ENCODE measurements at places on chromosomes 1 and 21.

- no peak for DNase-seq
Measured at GRCh38 chr21:46428987-46429710, 29.5 kb upstream of the DIP2A start.

DNA sequence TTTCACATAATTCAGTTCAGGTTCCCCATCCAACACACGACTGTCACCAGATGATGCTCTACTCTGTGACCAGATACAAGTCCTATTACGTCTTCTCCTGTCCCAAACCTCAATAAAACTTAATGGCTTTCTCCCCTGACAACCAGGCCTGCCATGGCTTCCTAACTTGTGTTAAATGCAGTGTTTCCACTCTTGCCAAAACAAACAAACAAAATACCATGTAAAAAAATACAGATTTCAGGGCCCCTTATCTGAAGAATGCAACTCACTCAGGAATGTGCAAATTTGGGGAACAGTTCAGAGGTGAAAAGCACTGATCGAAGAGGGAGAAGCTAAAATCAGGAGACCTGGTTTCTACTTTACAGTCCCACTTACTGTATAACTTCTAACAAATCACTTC lies 863 bp upstream of the NUF2 start:
- DNase-seq, result no peak

GRCh38 chr1:54944610-54945392 lies 35.6 kb upstream of the TMEM61 start:
- no peak for DNase-seq

DNA sequence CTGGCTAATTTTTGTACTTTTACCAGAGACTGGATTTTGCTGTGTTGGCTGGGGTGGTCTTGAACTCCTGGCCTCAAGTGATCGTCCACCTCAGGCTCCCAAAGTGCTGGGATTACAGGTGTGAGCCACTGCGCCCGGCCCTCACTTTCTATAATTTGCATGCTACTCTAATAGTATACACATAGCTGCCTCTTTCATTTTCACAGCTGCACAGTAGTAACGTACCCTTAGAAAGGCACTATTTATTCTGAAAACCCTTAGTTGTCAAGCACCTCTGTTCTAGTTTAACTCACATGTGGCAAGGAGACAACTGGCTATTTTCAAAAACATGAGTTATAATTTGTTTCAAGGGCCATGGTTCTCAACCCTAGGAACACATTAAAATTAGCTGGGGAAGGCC lies 17.2 kb downstream of the TPM3 start:
- no peak for DNase-seq

- DNase-seq, result no peak
Measured at GRCh38 chr1:104671684-104672353, 922.1 kb downstream of the AMY1C start.

- no peak for DNase-seq
Measured at GRCh38 chr1:14113841-14114567, 414.0 kb downstream of the PRDM2 start.

GRCh38 chr1:63122079-63122478 lies 200.3 kb upstream of the FOXD3 start:
- no peak for DNase-seq

DNA sequence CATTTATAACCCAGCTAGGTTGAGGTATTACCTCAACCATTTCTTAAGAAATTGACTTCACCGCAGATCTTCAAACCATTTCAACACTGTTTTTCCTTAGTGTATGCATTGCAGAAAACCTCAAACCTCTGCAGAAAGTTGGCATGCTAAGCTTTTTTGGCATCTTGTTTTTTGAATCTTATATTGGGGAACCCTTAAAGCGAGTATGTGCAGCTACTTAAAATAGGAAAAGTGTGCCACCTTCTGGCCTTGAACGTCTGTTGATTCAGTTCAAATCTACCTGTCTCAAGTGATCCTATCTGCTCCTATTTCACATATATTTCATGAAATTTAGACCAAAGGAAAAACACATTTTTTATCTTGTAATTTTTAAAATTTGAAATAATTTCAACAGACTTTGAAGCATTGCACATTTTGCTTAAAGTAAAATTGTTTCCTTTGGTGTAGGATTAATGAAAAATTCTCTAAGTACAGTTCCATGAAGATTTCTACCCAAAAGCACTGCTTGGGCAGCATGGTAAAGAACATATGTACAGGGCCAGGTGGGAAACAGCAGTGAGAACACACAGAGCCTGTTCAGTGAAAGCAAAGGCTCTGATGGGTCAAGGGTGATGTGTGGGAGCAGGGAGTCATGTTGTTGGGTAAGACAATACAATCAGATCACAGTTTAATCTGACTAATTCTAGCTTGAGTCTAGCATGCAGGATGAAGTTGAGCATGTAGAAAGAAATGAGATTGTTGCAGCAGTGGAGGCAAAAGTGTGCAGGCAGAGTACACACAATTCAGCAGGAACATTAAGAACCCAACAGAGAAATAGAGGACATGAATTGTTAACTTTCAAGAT lies 17.2 kb downstream of the HENMT1 start:
- DNase-seq, result no peak

DNA sequence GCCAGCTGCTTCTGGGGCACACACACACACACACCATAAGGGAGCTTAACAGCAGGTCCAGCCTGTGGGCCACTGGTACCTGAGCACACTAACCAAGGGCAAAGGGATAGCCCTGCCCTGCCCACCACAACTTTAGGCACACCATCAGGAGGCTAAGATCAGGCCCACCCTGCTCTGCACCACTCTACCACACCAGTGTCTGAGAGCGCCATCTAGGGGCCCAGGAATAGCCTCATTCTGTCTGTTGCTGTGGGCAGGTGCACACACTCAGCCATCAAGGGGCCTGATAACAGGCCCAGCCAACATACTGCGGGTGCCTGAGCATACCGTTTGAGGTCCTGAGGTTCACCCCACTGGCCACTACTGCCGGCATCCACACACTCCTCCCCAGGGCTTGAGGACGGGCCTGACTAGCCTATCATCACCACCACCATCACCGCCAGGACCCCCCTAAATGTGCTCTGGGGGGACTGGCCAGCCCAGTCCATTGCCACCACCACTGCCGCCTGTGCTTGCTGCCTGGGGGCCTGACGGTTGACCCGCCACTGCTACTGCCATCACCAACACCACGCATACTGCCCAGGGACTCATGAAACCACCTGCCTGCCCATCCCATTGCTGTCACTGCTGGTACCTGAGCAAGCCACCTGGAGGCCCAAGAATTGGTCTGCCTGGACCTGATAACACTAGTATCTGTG lies 31.3 kb downstream of the NSL1 start:
- DNase-seq, result no peak

GRCh38 chr1:220067269-220068204 lies 21.2 kb upstream of the EPRS1 start:
- DNase-seq, result no peak

- no peak for DNase-seq
Measured at GRCh38 chr1:187689129-187689528, 860.4 kb downstream of the PLA2G4A start.

DNA sequence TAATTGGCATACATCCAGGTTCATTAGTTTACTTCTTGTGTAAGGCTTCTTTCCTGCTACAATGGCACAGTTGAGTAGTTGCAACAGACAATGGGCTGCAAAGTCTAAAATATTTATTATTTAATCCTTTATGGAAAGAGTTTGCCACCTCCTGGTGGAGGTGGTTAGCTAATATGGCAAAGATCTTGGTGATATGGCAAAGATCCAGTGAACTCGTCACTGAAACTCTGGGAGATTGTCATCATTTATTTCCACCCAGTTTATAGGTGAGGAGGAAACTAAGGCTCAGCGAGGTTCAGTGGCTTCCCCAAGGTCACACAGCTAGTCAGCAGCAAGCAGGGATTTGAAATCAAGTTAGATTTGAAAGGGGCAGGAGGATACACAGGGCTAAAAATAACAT lies 16.1 kb upstream of the IFFO2 start:
- no peak for DNase-seq

DNA sequence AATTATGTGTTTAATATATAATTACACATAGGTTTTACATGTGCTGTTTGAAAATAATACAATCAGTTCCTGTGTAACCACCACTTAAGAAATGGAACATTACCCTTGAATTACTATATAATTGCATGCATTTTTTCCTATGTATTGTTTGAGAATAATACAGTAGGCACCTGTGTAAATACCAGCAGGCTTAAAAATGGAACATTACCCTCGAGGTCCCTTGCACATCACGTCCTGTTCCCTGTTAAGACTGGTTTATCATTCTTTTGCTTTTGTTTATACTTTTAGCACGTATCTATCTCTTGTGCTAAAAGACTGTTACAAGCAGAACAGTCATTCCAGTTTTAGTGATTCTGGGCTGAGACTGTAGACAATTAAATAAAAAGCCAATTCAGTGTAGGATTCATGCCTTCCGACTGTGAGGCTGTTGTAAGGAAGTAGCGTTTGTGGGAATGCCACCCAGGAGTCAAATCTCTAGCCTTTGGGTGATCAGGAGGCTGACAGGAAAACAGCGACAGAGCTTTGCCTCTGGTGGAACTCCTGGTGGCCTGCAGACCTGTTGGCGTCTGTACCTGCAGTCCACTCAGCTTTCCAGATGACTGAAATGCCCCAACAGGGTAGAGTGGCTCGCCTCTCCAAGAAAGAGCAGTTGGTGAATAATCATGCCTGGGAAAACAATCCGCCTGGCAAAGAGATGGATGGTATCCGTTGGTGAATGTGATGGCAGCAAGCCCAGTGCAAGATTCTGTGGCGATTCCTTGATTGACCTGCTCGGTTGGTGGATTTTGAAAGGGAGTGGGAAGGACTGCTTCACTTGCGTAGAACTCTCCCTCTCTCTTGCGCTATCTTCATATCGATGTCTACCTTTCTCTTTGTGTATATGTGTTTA lies 58.0 kb downstream of the DISC1 start:
- no peak for DNase-seq

DNA sequence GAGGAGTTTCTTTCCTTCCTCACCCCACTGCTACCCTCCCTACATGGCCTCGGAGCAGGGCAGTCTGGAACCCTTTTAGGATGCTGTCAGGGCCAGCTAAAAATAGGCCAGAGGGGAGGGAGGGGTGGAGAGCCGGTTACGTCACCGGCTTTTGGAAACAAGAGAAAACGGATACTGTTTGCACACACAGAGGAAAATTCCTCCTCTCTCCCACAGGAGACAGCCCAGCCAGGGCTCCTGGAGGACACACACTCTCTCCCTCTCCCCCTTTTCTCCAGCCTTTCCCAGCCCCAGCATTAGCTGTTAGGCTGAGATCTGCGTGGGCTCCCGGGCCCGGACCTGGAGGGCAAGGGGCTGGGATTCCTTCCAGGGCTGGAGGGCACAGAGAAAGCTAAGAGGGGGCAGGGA lies 20.0 kb upstream of the ALDH4A1 start:
- DNase-seq, result no peak

GRCh38 chr21:37945036-37945435 lies 28.8 kb upstream of the KCNJ6 start:
- no peak for DNase-seq

DNA sequence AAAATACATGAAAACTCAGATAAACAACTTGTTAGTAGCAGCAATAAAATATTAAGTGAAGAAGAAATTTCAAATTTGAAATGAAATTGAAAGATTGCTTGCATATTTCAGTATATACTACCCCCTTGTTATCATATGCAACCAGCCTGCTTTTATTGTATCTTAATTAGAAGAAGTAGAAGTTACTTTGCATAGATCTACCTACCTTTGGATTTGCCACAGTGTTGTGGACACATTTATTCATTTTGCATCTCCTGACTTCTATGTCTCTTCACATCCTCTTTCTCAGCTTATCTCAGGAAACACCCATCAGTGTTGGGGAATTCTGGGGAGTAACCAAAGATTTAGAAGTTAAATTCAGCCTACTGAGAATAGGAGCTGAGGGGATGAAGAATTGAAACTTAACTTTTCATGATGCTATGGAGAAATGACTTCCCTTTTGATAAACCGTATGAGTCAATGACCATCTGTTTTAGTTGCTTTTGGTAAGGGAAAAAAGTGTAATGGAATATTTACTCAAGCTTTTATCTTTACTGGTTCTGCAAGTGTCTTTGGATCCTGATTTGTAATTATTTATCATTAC lies 96.9 kb downstream of the RGL1 start:
- DNase-seq, result no peak

DNA sequence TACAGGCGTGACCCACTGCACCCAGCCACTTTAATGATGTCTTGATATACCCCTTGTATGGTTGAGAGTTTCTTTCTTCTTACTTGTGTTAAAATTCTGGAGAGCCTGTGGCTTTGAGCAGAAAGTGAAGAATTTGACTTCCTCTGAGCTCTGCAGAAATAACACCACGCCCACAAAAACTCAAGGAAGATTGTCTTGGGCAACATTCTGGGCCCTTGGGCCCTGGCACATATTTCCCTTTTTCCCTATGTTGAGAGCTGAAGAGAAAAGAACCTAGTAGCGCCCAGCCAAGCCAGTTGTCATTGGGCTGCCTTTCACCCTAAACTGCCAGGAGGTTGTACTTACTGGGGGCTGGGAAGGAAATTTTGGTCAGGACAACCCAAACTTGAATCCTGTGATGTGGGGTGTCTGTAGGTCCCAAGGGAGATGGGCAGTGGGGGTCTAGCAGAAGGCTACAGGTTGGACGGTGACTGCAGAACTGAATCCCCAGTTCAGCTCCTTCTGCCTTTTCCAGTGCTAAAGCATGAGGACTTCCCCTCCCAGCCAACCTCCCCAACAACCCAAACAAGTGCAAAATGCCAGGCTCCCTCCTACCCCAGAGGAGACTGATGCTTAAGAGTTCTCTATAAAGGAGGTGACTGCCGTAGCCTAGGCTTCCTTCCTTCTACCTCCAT lies 11.7 kb upstream of the SNAPIN start:
- DNase-seq, result no peak

GRCh38 chr1:20165522-20165951 lies 20.4 kb upstream of the UBXN10 start:
- DNase-seq, result no peak

DNA sequence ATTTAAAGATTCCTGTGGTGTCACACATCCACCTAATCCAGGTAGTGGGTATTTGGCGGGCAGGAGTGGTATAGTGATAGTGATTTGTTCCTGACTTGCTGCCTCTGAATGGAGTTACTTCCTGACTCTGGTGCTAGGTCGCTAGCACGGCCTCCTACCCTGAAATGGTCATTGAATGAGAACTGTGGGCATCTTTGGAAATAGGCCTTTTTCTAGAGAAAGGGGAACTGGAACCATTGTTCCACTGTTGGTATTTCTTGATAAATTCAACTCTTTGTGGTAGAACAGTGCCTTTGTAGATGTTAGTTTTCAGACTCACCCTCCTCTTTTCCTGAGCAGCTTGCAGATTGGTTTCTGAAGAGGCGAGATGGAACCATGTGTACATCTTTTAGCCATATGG lies 1.5 kb downstream of the QSOX1 start:
- DNase-seq, result no peak

- DNase-seq, result no peak
Measured at GRCh38 chr1:164417016-164417704, 141.8 kb upstream of the PBX1 start.

DNA sequence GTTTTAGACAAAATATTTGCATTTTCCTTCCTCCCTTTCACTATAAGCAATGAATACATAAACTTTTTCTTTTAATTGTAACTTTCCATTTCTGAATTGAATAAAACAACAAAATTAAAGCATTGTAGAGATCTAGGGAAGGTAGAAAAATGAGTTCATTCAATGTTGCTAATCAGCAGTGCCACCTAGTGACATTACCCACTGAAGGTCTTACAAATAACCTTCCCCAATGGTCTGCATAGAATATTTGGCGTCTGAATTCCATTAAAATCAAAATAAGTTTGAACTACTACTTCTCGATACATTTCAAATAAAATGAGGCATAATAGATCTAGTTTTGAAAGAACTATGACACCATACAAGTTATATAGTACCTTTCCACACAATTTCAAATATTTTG lies 19.6 kb downstream of the FH start:
- DNase-seq, result no peak

All from omental fat pad (tissue), 4 donors.